ENCODE measurements at places on chromosomes 3 and 15.

DNA sequence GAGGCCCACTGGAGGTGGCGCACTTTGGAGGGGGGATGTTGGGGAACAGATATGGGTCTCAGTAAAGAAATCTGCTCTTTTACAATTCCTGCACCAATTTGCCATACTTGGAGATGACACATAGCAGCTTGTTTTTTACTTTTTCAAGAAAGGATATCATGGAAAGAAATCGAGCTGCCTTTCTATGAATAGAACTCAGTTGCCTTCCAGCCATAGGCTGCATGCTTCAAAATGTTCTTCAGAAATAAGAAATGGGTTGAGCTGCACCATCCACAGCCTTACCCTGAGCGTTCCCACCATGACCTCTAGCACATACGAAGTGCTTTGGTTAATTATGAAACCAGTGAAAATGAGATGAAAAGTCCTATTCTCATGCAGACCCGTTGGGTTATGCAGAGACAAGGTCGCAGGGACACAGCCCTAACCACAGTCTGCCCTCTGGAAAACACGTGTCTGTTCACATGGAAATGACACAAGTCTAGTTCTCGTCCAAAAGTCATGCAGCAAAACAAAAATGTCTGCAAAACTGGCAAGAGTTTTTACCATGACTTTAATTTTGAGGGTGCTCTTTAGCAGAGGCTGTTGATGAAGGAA is 36.3 kb downstream of the NGRN start:
- no peak for DNase-seq

- no peak for DNase-seq
These were observed 38.2 kb upstream of the ALDH1A3 start for GRCh38 chr15:100841426-100841825.

GRCh38 chr3:23810343-23811184 is 4.8 kb downstream of the UBE2E1 start:
- DNase-seq = peak; percentile 48

GRCh38 chr3:179739816-179740594 is 87.2 kb downstream of the USP13 start:
- no peak for DNase-seq

DNA sequence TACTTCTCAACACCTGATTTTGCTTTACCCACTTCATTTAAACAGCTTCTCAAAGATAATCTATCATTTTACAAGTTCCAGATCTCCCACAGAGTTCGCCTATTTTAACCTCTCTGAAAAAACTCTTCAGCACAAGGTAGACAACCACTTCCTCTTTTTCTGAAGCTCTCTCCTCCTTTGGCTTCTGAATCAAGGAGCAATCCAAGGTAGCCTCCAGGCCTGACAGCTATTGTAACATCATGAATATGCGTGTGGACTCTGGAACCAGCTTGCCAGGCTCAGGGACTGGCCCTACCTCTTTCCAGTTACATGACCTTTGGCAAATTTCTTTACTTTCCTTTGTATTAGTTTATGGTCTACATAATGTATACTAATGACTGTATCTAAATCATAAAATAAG is 405.9 kb upstream of the ZNF385D start:
- DNase-seq = no peak

GRCh38 chr3:37994639-37994972 is 4.0 kb downstream of the VILL start:
- DNase-seq = no peak

DNA sequence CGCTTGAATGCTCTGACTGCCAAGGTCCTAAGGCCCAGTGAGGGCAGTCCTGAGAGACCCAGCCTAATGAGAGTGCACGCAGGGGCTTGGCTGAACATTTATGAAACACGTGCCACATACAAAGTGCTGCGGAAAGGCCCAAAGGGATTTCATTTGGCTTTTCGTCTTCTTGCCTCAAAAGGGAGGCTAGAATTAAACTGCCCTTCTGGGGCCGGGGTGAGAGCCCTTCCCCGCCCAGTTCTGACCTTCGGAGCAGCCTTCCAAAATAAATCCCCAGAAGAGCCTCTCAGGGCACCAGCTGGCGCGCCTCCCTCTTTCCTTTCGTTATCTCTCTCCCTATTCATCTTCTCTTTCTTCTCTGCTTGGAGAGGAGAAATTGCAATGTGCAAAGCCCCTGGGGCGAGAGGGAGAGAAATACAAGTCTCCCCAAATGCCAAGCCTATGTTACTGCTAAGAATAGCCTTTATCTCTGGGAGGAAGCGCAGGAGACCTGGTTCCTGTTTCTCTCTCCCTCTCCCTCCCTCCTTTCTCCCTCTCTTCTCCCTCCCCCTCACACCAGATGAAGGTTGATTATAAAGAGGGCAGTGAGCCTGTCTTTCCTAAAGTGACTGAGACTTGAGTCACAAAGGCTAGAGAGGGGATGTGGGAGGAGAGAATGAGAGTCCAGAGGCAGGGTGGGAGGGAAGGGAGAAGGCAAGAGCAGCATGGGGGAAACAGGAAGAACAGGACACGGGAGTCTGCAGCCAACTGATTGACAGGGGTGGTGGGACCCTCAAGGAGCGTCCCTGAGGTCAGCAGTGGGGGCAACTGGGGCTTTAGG is 36.7 kb upstream of the NDUFB4 start:
- DNase-seq = peak; percentile 45

GRCh38 chr15:26590676-26591075 is 182.2 kb downstream of the GABRB3 start:
- DNase-seq = no peak

GRCh38 chr3:72768481-72768880 is 79.8 kb downstream of the SHQ1 start:
- DNase-seq = no peak

- DNase-seq = no peak
These were observed 3.5 kb upstream of the SMAD3 start for GRCh38 chr15:67061811-67062368.

- DNase-seq = no peak
These were observed 590 bp upstream of the TRIM71 start for GRCh38 chr3:32817257-32817557.

DNA sequence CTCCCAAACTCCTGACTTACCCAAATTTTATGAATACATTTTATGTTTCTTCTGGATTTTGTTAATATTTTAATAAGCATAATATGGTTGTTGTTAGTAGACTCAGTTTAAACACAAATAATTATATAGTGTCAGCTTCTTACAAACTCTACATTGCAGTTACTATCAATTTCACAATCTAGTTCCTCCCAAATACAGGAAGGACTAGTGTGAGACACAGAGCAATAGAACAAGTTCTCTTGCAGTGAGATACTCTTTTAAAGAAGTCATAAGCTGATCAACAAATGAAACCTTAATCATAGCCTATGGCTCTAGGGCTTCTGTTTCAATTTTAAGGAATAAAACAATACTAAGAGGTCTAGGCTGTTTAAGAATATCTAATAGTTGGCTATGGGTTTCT is 86.1 kb downstream of the SAMMSON start:
- no peak for DNase-seq

DNA sequence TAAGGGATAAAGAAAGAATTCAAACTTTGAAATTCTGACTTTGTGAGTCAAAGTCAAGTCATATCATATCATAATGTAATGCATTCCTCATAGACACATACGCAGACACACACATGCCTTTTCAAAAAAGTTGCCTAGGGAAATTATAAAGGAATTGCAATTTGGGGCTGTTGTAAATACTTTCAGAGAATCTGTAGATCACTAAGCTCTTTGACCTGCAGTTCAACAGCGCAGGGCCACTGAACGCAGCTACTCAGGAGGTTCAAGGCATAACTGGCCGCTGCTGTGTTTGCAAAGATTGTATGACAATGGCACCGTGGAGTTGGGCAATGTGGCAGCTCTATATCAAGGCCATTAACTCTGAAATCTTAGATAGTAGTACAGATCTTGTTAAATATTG is 188.4 kb upstream of the THRB start:
- no peak for DNase-seq

GRCh38 chr15:92910451-92910850 is 10.3 kb downstream of the CHD2 start:
- DNase-seq = no peak

DNA sequence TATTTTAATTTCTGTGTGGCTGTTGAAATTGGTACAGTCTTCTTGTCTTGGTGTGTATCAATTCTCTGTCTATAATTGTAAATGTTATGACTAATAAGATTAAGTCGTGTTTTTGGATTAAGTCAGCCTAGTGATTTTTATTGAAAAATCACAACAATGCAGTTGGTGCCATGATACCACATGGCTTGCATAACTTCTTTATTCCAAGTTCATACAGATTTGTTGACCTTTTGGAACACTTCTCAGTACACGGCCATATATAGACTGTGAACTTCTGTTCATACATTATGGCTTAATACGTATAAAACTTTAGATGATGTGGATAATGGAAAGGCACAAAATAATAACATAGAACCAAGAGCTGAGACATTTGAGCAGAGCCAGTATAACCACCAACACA is 121.2 kb upstream of the NAALADL2 start:
- no peak for DNase-seq

- DNase-seq = no peak
These were observed 137.5 kb downstream of the LRRK1 start for GRCh38 chr15:101056366-101057334.

GRCh38 chr3:146625186-146625775 is 20.1 kb upstream of the PLSCR5 start:
- no peak for DNase-seq

- no peak for DNase-seq
These were observed 52.9 kb upstream of the TBL1XR1 start for GRCh38 chr3:177250151-177250550.

- no peak for DNase-seq
These were observed 683 bp downstream of the PPM1M start for GRCh38 chr3:52246264-52246620.

DNA sequence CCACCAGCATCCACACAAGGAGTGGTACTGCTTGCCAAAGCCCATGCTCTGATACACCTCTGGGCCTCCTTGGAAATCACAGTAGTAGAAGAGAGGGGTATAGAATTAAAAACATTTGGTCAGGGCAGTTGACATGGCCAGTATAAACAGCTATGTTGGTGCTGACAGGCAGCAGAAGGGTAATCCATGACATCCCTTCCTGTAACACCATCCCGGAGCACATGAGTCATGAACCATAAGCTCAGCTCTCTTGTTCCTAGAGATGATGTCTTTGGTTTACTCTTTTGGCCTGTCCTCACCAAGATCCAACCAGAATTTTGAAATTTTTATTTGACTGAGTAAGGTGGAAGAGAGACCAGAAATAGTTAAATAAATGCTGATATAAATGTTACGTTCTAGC is 132.6 kb upstream of the CTDSPL start:
- DNase-seq = no peak

GRCh38 chr3:136667081-136667480 is 85.1 kb downstream of the STAG1 start:
- no peak for DNase-seq

DNA sequence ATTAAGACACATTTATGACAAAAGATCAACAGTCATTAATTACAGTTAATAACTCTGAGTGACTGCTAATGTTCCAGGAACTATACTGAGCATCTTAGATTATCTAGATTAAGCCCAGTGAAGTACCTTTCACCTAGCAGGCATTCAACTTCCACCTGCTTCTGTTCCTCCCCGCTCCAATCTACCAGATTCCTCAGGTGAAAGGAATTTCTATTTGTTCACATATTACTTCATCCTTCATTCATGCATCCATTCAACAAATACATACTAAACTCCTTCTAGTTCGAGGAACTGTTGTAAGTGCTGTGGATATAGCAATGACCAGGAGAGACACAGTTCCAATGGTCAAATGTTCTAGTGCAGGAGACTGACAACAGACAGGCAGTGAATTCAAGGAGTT is 139.3 kb downstream of the FILIP1L start:
- DNase-seq = no peak

- no peak for DNase-seq
These were observed 54.6 kb upstream of the FLNB start for GRCh38 chr3:57953576-57953975.

- DNase-seq = no peak
These were observed 1.4 kb upstream of the COL8A1 start for GRCh38 chr3:99637016-99637367.

DNA sequence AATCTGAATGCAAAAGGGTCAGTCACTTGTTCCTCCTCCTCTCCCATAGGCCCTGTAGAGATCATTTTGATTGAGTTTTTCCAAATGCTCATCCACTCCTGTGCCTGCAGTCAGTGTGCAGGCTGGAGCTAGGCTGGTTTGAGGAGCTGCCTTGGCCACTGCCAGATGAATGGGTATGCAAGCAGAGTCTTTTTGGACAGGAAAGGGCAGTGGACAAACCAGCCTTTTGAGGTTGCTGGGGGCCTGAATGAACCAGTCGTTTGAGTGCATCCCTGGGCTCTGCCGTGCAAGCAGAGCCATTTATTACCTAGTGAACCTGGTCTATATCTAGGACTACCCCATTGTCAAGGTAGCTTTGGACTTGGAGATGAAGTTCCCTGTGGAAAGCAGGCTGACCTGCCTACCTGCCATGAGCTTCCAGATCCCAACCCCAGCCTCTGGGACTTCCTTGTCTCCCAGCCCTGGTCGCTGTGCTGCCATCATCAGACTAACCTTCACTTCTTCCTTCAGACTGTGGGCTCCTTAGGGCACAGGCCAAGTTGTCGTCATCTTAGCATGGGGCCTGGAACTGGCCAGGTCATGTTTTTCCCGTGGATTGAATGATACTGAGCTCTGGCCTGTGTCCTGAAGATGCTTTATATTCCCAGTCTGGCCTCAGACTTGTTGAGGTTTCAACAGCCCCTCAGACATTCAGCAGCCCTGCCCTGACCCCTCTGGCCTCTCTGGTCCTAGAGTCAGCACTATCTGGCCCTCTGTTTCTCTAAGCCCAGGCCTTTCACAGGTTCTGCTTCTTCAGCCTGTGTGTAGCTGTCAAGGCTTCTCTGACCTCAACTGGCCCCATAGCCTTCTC is 55.5 kb upstream of the PRR23C start:
- no peak for DNase-seq

DNA sequence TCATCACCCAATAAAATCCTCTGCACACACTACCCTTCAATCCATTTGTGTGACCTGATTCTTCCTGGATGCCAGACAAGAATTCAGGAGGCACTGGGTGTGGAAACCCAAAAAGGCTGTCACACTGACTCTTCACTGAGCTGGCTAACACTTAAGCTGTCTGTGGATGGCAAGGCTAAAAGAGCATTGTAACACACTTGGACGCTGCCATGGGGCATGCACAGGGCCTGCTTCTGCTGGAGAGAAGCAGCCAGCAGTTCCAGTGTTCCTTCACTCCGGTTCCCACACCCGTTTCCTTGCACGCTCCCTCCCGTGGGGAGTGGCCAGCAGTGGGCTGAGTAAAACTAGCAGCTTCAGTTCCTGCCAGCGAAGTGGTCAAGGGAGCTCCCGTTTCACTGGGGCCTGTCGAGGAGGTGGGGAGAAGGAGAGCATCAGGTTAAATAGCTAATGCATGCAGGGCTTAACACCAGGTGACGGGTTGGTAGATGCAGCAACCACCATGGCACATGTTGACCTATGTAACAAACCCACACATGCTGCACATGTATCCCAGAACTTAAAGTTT is 737.1 kb downstream of the FHIT start:
- no peak for DNase-seq

GRCh38 chr15:50940506-50940905 is 32.0 kb downstream of the AP4E1 start:
- no peak for DNase-seq
